ENCODE measurements at places on chromosomes 4 and X. TPM values are rescaled to one million over a fixed set of nuclear protein-coding genes. Genes with fewer than 3 reads are reported as not detected.

MAGEA2 gene
- polyA plus RNA-seq: not detected

CDX4 gene
- polyA plus RNA-seq: not detected

MID2 gene
- polyA plus RNA-seq: 5.8 TPM

KLKB1 gene
- 7.3 TPM for polyA plus RNA-seq

CITED1 gene
- 0.46 TPM for polyA plus RNA-seq

KDM6A gene
- 6.3 TPM for polyA plus RNA-seq

ELK1 gene
- 23.6 TPM for polyA plus RNA-seq

TMSB15A gene
- polyA plus RNA-seq: 2.4 TPM

FTSJ1 gene
- 28.5 TPM for polyA plus RNA-seq

ENPP6 gene
- 0.13 TPM for polyA plus RNA-seq

XKRX gene
- polyA plus RNA-seq: not detected

ADH6 gene
- polyA plus RNA-seq: 6.3 TPM

SHOX gene
- polyA plus RNA-seq: not detected

TEX11 gene
- not detected for polyA plus RNA-seq

SLC26A1 gene
- polyA plus RNA-seq: 0.38 TPM

NUP62CL gene
- polyA plus RNA-seq: not detected

DMRTC1B gene
- not detected for polyA plus RNA-seq

BRS3 gene
- not detected for polyA plus RNA-seq

F9 gene
- polyA plus RNA-seq: not detected

RNF150 gene
- polyA plus RNA-seq: 2.8 TPM

FRMD7 gene
- polyA plus RNA-seq: 1.0 TPM

GPM6B gene
- polyA plus RNA-seq: 6.3 TPM

PDE5A gene
- polyA plus RNA-seq: 24.9 TPM

NAP1L3 gene
- polyA plus RNA-seq: 12.8 TPM

RIPPLY1 gene
- not detected for polyA plus RNA-seq

RAB33A gene
- 0.64 TPM for polyA plus RNA-seq

MAGEE2 gene
- not detected for polyA plus RNA-seq
